ENCODE measurements at places on chromosomes 5 and 9.

- no peak for DNase-seq
These were observed 214.9 kb downstream of the ADAMTSL1 start for GRCh38 chr9:18688581-18689565.

DNA sequence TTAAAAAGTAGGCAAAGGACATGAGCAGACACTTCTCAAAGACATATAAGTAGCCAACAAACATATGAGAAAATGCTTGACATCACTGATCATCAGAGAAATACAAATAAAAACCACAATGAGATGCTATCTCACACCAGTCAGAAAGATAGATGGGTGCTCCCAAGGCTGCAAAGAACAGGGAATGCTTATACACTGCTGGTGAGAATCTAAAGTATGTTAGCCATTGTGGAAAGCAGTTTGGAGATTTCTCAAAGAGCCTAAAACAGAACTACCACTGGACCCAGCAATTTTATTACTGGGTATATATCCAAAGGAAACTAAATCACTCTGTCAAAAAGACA is 154.2 kb downstream of the NDUFS4 start:
- no peak for DNase-seq

- DNase-seq = no peak
These were observed 362.6 kb upstream of the SMC2 start for GRCh38 chr9:103731541-103731940.

DNA sequence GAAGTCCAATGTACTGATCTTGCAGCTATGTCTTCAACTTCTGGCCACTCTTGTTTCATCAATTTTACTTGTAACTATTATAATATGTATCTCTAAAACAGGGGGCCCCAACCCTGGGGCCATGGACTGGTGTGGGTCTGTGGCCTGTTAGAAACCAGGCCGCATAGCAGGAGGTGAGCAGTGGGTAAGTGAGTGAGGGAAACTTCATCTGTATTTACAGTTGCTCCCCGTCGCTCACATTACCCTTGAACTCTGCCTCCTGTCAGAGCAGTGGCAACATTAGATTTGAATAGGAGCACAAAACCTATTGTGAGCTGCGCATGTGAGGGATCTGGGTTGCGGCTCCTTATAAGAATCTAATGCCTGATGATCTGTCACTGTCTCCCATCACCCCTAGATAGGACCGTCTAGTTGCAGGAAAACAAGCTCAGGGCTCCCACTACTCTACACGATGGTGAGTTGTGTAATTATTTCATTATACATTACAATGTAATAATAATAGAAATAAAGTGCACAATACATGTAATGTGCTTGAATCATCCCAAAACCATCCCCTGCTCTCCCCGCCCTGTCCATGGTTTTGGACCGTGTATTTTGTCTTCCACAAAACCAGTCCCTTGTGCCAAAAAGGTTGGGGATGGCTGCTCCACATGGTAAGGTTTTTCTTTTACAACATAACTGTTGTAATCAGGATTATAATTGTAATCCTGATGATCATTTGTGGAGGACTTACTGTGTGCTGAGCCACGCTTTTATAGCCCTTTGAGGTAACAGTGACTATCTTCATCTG is 26.9 kb upstream of the SH3PXD2B start:
- DNase-seq = no peak

GRCh38 chr5:14574891-14575508 is 6.6 kb upstream of the OTULINL start:
- peak; percentile 65 for DNase-seq

GRCh38 chr5:173468821-173469251 is 140.6 kb upstream of the STC2 start:
- no peak for DNase-seq

GRCh38 chr9:116475201-116475600 is 211.9 kb upstream of the TRIM32 start:
- no peak for DNase-seq

Data from NCI-H1105 (cell line).